Kasumi-1 (cell line): ENCODE measurements at places on chromosomes 13 and 19.
A peak's percentile ranks its signal among the peaks of the same experiment; 100 is the strongest.

- no peak for DNase-seq
These were observed 1487.2 kb upstream of the PRR20A start for GRCh38 chr13:55653497-55653896.

GRCh38 chr19:7818806-7819205 is 11.2 kb upstream of the EVI5L start:
- DNase-seq = no peak

- no peak for DNase-seq
These were observed 13.0 kb downstream of the NTN5 start for GRCh38 chr19:48659768-48660167.

DNA sequence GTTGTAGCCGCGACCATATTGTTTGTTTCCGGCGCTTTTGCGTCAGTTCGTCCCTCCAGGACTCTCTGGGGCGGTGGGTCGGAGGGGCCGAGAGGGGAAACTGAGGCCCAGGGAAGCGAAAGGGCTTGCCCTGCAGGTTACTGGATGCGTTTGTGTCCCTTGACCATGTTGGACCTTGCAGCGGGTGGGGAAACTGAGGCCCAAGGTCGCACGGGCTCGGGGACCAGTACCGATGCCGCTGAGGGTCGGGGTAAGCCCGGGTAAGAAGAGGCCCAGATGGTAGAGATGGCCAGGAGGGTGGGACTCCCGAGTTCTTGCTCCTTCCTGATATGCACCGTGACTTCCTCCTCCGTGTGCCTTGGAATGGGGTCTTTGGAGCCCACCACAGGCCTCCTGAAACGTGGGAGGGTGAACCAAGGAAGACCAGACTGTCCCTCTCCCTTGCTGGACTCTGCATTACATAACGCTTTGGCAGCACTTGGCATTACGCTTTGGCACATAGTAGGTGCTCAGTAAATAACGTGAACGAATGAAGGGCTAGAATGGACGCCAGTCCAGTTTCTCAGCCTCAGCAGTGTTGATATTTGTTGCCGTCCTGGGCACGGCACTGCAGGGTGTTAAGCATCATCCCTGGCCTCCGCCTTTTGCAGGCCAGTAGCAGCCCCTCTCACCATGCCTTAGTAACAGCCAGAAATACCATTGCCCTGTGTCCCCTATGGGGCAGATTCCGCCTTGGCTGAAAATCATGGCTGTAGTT is 743 bp downstream of the CHAF1A start:
- peak; percentile 15 for DNase-seq

GRCh38 chr19:58229255-58229639 is 533 bp downstream of the ZNF544 start:
- DNase-seq = no peak

GRCh38 chr19:47691090-47691489 is 22.1 kb upstream of the EHD2 start:
- DNase-seq = no peak

DNA sequence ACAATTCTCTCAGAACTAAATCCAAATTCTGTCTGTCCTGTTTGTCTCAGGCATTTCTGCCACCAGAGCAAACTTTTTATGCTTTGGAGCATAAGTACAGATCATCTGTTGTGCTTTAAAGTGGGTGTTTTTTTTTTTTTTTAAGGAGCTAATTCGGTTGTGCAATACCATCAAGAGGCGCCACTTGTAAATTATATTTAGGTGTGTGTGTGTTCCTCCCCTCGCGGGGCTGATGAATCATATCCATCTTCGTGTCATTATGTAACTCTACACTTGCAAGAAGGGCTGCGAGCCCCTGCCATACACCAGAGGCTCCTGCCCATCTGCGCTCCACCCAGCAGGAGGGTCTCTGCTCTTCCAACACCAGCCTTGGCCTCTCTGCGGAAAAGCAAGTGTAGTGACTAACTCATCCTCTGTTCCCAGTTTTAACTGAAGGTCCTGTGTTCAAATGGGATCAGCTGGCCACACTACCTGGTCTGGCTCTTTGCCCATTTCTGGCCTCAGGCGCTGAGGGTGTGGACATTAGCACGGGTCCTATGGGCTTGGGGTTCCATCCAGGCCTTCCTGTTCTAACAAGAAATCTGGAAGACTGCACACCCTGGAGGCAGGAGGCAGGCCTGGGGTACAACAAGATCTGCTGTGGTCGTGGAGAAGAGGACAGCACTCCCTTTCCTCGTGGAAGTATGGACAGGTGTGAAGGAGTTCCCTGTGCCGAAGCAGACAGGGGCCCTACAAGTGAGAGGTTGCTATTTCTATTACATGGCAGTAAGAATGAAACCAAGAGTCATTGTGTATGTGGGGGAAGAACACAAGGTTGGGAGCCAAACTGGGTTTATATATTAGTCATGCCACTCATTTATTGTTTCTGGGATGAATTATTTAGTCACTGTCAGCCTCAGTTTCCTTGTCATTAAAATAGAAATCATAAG is 96.1 kb upstream of the MBNL2 start:
- DNase-seq = no peak

DNA sequence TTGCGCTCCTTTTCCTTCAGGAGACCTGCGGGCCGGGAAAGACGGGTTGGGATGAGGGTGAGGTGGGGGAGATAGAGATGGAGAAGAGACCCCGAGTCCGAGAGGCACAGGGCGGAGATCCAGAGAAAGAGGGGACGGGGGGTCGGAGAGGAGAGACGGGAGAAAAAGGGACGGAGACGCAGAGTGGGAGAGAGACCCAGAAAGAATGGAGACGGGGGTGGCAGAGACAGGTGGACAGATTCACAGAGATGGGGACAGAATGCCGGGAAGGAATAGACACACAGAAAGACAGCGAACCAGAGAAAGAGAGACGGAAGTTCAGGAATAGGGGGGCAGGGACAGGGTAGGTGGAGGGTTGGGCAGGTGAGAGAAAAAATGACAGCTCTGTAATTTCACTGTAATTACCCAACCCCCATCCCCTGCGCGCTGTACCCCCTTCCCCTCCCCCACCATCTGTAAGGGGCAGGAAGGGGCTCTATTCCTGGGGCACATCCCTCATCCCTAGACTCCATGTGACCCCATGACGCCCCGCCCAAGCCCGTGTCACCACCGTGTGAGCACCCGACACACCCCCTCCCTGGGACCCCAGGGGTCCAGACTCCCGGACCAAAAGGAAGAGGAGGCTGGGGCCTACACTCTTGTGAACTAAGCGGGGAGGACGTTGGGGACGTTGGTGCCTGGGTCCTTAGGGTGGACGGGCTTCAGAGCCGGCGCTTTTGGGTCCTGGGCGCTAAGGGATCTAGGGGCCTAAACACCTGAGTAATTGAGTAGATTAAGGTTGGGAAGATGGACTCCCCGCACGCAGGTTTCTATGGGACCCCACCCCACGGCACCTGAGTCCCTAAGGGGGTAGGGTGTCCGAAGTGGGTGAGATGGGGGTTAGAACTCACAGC is 967 bp downstream of the DBP start:
- peak; percentile 42 for DNase-seq

- no peak for DNase-seq
These were observed 22.4 kb downstream of the PRR12 start for GRCh38 chr19:49613374-49613773.

DNA sequence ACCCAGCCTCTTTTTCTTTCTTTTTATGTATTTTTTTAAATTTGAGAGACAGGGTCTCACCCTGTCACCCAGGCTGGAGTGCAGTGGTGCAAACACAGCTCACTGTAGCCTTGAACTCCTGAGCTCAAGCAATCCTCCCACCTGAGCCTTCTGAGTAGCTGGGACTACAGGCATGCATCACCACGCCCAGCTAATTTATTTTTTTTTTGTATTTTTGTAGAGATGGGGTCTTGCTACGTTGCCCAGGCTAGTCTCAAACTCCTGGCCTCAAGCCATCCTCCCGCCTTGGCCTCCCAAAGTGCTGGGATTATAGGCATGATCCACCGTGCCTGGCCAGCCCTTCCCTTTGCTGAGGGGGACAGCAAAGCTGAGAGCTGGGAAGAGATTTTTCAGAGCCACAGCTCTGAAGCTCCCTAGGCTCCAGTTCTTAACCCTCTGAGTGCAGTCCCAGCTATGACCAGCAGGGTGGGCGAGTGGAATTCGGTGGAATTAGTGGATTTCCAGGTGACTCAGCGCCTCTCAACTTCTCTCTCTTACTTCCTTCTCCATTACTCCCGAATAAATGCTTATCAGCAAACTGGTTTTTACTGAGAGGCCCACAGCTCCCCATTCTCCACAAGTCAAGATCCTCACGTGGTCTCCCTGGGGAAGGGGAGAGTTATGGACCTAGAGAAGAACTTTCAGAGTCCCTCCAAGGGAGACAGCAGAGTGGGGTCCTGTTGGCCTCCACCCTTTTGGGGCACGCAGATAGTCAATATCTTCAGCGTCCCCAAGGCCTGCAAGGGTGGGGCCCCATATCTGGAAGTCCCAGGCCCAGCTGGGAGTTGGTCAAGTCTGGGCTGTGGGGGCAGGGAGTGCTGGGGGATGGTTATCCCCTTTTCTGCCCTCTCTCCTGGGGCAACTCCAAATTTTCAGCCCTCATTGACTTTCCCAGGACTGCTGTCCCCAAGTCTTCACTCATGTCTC is 1.2 kb downstream of the BLVRB start:
- DNase-seq = peak; percentile 88

- DNase-seq = no peak
These were observed 1.6 kb downstream of the MEX3D start for GRCh38 chr19:1566392-1567115.

DNA sequence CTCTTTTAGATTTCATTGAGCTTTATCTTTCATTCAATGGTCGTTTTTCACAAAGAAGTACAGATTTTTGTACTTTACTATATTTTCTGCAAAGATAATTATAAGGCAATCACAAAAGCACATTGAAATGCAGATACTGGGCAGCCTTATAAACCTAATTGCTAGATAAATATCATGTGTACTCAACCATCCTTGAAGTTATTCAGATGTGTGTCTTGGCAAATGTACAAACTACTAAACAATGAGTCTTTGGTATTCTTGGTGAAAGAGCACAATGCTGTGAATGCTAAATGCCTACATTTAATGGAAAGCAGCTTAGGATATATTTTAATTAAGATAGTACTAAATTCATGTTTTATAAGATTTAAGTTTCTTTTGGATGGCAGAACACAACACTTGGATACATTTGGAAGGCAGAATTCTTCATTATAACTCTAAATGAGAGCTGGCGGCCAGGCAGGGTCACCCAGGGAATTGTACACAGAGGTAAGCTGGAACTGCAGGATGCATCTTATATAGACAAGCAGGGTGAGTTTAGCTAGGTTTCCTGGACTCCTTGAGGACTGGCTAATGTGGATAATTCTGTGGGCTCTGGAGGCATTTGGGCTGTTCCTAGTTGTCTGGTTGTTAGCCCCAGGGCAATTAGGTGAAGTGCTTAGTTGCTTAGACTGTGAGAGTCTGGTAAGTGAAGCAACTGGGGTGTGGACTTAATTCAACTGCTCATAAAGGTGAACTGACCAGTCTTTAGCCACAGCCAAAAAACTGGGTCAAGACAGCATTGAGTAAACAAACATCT is 286.6 kb downstream of the PCDH20 start:
- no peak for DNase-seq

- DNase-seq = peak; percentile 52
These were observed 351.2 kb upstream of the ARGLU1 start for GRCh38 chr13:106919133-106919532.

- DNase-seq = no peak
These were observed 106.4 kb upstream of the EDNRB start for GRCh38 chr13:78024996-78025395.

DNA sequence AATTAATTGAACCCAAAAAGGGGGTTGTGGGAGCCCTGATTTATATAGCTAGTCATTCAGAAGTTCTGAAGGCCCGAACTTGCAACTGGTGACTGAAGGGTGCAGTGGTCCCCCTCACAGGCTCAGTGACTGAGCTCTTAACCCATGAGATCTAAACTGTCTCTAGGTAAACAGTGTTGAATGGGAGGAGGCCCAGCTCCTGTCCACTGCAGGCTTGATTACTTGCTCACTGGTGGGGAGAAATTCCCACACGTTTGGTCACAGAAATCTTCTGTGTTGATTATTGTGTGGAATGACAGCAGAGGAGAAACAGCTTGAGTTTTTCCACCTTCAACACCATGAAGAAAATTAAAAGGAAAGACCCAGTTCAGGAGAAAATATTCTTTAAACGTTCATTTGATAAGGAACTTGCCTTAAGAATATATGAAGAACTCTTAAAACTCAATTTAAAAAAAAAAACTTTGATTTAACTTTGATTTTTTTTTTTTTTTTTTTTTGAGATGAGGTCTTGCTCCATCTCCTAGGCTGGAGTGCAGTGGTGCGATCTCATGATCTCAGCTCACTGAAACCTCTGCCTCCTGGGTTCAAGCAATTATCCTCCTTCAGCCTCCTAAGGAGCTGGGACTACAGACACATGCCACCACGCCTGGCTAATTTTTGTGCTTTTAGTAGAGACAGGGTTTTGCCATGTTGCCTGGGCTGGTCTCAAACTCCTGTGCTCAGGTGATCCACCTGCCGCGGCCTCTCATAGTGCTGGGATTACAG is 249.3 kb downstream of the UQCRFS1 start:
- DNase-seq = no peak

GRCh38 chr19:2922987-2923386 is 21.8 kb downstream of the ZNF77 start:
- DNase-seq = no peak

GRCh38 chr13:77991003-77991402 is 72.4 kb upstream of the EDNRB start:
- DNase-seq = no peak

DNA sequence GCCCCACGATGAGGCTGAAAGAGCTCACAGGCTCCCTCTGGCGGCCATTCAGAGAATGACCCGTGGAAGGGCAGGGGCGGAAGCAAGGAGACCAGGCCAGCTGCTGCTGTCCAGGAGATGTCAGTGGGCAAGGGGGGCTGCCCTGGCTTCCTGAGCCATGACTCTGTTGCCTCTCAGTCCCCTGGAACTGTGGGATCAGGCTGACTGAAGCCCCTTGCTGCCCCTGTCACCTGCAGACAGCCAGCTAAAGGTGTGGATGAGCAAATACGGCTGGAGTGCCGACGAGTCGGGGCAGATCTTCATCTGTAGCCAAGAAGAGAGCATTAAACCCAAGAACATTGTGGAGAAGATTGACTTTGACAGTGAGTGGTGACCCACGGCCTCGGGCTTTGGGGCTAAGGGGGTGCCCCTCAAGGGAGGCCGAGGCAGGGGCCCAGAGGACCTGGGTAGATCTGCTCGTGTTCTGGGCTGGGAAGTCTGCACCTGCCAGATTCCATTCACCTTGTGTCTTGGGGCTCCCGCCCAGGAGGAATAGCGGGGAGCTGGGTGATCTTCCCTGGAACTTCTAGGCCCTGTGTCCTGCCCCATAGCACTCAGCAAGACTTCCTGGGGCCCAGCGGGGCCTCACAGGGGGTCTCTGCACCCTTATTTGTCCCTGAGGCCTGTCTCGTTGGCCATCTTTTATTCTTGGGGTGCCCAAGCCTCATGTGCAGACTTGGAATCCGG is 12.5 kb upstream of the ACTN4 start:
- DNase-seq = peak; percentile 52
